ENCODE measurements at places on chromosomes 3 and 15.

- DNase-seq: no peak
Observed at GRCh38 chr3:172396400-172396799, 51.9 kb downstream of the GHSR start.

- peak; percentile 89 for DNase-seq
Observed at GRCh38 chr3:9932843-9933560, 632 bp upstream of the CRELD1 start.

GRCh38 chr3:4613366-4613765, 120.2 kb downstream of the ITPR1 start:
- no peak for DNase-seq

DNA sequence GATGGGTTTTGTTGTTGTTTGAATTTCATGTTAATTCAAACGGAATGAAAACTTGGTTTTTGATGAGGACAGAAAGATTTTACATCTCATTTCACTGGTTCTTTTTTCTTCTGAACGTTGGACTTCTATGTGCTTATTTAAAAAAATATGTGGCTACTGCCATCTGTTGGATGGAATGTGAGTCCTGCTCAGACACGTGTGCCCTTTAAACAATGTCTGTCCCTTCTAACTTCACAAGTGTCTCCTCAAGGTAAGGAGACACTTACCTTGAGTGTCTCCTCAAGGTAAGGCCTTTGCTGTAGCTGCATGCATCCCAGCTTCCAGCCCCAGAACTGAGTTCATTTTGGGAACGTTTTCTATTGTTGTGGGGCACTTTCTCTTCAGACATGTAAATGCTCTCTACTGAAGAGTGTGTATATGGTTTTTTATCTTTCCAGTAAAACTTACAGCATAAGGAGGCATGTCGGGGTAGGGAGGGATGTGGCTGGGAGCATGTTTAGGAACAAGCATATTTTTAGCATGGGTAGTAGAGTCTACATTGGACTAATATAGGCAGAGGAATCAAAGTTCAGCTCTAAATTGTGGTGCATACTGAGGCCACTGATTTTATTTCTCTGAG, 63.1 kb upstream of the UBE3A start:
- no peak for DNase-seq
